ENCODE measurements at places on chromosomes 7 and 10.

DNA sequence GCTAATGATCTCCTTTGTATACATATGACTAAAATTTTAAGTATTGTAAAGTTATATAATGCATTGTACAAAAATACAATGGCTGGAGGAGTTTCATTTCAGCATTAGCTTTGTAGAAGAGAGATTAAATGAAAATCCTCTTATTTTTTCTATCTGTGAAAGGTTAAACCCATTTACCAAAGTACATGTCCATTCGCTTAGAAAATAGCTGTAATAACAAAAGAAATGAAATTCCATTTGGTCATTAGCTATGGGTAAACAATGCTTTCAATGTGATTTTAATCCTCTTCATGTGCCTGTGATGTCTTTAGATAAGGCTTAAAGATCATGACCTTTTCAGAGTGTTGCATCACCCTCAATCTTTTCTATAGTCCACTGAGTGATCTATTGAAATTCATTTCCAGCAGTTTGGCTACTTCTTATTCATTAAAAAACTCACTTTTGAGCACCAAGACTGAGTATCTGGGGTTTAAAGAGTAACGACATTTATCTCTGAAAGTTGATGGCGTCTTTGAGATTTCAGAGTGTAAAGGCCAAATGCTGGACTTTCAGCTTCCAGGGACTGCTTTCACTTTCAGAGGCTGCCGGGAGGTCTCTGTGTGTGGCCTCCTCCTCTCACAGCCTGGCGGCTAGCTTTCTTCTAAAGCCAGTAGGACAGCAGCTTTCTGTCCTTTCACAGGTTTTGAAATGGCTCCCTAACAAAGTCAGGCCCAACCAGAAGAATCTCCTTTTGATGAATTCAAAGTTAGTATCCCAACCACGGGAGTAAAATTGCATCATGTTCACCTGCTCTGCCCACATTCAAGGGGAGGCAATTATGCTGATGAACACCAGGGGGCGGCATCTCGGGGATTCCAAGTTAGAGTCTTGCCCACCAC is 701.4 kb upstream of the COBL start:
- no peak for DNase-seq

- DNase-seq: no peak
Observed at GRCh38 chr7:141976524-141977245, 3.1 kb upstream of the TAS2R38 start.

- no peak for DNase-seq
Observed at GRCh38 chr7:139568346-139568675, 44.8 kb downstream of the CLEC2L start.

DNA sequence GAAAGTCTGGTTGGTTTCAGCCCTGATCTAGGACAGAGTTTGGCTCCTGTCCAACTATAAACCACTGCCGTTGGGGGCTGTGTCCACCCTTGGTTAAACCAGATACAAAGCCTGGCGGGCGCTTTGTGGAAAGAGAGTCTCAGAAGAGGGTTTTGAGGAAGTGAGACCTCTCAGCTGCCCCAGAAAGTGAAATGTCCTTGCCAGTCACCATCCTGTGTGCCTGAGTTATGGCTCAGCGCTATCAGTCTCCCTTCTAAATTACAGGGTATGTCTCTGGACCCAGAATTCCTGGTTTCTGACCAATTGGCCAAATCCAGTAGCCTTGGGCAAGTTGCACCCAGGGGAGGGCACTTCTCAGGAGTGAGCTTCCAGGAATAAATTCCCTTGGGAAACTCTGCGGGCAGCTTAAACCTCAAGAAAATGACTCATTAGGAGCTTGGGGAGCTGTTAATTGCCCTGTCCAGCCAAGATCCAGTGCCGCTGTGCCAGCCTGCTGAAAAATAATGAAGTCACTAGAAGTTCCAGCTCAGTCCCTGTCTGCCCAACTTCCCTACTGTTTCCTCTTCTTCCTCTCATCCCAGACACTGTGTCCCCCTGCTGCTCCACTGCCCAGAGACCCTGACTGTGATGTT is 66.7 kb upstream of the PDZD8 start:
- DNase-seq: no peak

DNA sequence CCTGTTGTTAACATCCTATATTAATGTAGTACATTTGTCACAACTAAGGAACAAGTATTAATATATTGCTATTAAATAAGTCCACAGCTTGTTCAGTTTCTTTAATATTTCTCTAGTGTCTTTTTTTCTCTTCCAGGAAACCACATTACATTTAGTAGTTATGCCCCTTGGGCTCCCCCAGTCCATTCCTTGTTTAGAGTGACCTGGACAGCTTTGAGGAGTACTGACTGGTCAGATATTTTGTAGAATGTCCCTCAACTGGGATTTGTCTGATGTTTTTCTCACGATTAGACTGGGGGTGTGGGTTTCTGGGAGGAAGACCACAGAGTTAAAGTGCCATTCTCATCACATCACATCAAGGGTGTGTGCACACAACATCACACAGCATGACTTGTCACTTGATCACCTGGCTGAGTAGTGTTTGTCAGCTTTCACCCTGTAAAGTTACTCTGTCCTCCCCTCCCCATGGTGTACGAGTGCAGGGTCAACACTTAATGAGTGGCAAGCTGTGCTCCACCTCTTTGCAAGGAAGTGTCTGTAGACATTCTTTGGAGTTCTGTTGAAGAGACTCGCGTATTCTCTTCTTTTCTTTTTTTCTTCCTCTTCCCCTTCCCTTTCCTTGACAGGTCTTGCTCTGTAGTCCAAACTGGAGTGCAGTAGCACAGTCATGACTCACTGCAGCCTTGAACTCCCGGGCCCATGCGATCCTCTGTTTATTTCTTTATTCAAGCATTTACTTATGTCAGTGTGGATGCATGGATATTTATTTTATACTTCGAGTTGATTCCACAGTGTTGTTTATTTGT is 10.2 kb downstream of the LMTK2 start:
- no peak for DNase-seq
